ENCODE measurements at places on chromosomes 3 and 15.
A peak's percentile ranks its signal among the peaks of the same experiment; 100 is the strongest.

GRCh38 chr15:68304589-68305337 is 27.2 kb downstream of the FEM1B start:
- H3K4me3 ChIP-seq, result no peak overlapping the region
- no peaks in the 10 kb centered on the region for H3K27me3 ChIP-seq
- H3K36me3 ChIP-seq, result peaks cover 67% of the 10 kb centered on the region
- no peak overlapping the region for H3K27ac ChIP-seq

DNA sequence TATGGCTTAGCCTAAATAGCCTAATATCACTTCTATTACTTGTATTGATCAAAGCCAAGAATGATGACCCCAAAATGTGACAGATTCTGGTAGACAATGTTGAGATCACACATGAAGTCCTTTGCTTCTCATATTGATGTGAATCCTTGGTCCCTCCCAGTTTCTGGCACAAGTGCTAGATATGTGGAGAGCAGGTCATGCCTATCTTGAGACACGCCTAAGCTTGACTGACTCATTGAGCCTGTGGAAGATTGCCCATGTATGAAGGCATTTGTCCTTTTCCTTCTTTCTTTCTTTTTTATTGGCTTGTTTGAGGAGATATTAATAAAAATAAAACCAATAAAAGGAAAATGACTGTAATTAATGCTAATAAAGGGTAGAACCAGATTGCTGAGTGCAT is 54.0 kb upstream of the TMEM108 start:
- no peak for DNase-seq
- no peaks in the 10 kb centered on the region for H3K4me1 ChIP-seq
- H3K4me3 ChIP-seq, result no peak overlapping the region
- no peak overlapping the region for H3K27ac ChIP-seq
- no peaks in the 10 kb centered on the region for H3K27me3 ChIP-seq

- H3K27me3 ChIP-seq, result no peaks in the 10 kb centered on the region
- no peak overlapping the region for H3K4me3 ChIP-seq
- peaks cover 3% of the 10 kb centered on the region for H3K4me1 ChIP-seq
- H3K27ac ChIP-seq, result no peak overlapping the region
- peaks cover 30% of the 10 kb centered on the region for H3K36me3 ChIP-seq
Observed at GRCh38 chr3:31576521-31576920, 43.8 kb downstream of the STT3B start.

DNA sequence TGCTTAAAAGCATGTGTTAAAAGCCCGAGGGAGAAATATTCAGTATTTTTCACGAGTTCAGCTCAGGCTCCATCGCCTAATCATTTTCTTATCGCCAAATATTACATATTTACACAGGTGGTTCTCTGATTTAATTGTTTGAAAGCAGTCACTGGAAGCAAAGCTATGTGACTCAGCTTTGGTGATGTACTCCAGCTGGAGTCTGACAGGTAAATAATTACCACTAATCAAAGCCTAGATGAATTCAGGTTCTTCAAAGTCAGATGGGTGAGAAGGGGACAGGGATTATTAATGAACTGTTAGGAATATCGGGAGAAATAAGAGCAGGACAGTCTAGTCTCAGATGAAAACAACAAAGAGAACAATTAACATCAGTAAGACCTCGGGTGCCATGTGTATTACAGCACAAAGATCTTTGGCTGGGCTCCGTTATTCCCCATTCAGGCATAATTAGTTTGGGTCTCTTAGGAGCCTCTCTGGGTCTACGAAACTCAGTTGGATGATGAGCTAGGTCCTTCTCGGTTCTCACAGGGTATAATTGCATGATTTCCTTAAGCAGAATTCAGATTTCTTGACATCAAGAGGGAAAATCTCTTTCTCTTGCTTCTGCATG is 331.7 kb upstream of the ADAMTS9 start:
- peaks cover 1% of the 10 kb centered on the region for H3K4me1 ChIP-seq
- H3K27ac ChIP-seq, result no peak overlapping the region
- H3K36me3 ChIP-seq, result no peaks in the 10 kb centered on the region
- H3K27me3 ChIP-seq, result no peaks in the 10 kb centered on the region
- H3K4me3 ChIP-seq, result no peak overlapping the region
- no peak for DNase-seq

DNA sequence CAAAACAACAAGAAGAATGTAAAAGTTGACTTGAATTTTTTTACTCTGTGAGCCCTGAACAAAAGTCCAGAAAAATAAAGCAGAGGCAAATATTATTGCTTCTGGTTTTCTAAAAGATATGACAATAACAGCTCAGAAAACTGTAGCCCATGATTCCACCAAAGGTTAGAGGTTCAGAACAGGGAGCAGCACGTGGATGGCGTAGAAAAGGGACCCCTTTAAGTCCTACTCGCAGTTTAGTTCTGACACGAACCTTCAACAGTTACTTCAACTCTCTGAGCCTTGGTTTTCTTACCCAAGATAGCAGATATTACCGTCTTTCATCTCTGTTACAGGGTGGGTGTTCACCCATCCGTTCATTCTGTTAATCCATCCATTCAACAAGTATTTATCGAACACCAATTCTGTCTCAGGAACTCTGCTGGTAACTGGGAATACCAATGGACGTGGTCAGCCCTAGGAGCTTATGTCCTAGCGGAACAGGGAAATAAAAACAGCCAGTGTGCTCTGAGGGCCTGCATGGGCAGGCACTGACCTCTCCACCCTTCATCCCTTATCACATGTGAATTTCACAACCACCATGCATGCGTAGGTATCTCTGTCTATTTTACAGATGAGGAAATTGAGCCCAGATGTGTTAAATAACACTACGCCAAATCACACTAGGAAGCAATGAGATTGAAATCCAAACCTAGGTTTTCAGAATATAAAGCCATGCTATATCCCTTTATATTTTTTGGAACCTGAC is 274.2 kb upstream of the ICE2 start:
- no peak overlapping the region for H3K27ac ChIP-seq
- H3K27me3 ChIP-seq, result no peaks in the 10 kb centered on the region
- peak overlapping the region; percentile 57 for H3K4me3 ChIP-seq
- no peaks in the 10 kb centered on the region for H3K36me3 ChIP-seq

DNA sequence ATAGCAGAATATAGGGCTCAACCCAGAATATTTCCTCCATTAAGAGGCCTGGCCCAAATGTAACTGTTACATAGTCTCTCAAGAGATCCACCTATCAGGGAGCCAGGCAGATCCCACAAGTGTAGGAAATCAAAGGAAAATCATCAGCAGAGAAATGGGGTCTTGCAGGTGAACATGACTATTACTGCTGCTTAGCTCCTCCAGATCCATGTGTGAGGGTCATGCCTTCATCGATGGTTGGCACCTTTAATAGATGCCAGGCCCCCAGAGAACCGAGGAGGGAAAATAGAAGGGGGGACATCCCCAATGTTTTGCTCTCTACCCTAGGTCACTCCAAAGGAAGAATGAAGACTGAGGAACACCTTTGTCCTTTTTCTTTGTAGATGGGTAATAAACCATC is 1029.9 kb upstream of the CADM2 start:
- no peak overlapping the region for H3K4me3 ChIP-seq
- no peaks in the 10 kb centered on the region for H3K4me1 ChIP-seq
- H3K27ac ChIP-seq, result no peak overlapping the region
- no peaks in the 10 kb centered on the region for H3K36me3 ChIP-seq
- H3K27me3 ChIP-seq, result no peaks in the 10 kb centered on the region

DNA sequence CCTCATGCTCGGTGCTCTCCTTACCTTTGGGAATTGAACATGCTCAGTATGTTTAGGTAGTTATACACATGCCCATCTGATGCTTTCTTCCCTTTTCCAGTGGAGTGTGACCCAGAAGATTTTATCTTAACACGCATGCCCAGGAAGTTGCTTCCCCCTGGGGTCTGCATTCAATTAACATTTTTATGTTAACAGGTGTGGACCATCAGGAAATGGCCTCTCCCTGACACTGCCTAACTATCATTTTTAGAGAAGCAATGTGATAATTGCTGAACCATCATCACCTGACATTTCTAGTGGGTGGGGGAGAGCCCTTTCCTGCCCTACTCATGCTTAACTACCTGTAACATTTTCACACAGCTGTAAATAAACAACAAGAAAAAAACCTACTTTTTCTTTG is 55.1 kb upstream of the TGFBR2 start:
- no peaks in the 10 kb centered on the region for H3K36me3 ChIP-seq
- no peak overlapping the region for H3K4me3 ChIP-seq
- no peak for DNase-seq
- H3K27ac ChIP-seq, result no peak overlapping the region
- peaks cover 2% of the 10 kb centered on the region for H3K4me1 ChIP-seq

DNA sequence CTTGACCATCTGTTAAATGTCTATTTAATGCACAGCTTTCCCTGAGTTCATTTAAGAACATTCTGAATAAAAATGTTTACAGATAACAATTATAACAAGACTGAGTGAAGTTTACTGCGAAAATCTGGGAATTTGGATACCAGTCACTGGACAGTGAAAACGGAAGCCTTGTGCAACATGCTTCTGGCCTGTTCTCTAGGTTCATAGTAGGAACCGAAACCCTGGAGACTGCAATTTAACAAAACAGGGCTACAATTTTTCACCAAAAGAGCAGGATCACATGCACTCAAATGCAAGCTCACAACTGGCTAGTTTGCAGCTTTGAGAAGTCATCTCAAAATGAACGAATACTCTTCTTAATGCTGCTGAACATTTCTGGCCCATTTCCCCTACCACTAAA is 435.9 kb downstream of the NR2F2 start:
- H3K27me3 ChIP-seq, result no peaks in the 10 kb centered on the region
- H3K4me1 ChIP-seq, result no peaks in the 10 kb centered on the region
- H3K36me3 ChIP-seq, result no peaks in the 10 kb centered on the region
- H3K27ac ChIP-seq, result no peak overlapping the region
- no peak for DNase-seq

DNA sequence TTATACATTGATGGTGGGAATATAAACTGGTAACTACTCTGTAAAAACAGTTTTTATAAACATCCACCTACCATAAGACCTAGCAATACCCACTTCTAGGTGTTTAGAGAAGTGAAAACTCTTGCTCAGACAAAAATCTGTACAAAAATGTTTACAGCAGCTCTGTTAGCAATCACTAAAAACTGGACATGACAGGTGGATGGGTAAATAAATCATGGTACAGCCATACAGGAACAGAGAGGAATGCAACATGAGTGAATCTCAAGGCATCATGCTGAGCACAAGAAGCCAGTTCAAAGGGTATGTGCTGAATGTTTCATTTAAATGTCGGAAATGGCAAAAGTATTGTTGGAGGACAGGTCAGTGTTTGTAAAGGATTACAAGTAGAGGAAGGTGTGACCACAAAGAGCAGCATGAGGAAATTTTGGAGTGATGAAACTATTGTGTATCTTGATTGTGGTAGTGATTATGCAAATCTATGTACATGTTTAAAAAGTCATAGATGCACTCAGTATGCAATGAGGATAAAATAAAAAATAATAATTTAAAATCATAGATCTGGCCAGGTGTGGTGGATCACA is 2.8 kb upstream of the RNU5A-1 start:
- no peak overlapping the region for H3K4me3 ChIP-seq
- H3K4me1 ChIP-seq, result peaks cover 3% of the 10 kb centered on the region
- no peaks in the 10 kb centered on the region for H3K27me3 ChIP-seq
- no peak for DNase-seq
- H3K27ac ChIP-seq, result no peak overlapping the region

- H3K4me3 ChIP-seq, result no peak overlapping the region
- peaks cover 72% of the 10 kb centered on the region for H3K36me3 ChIP-seq
Observed at GRCh38 chr3:52529376-52530333, 4.0 kb downstream of the NT5DC2 start.

GRCh38 chr15:73786538-73786937 is 33.4 kb upstream of the INSYN1 start:
- H3K4me1 ChIP-seq, result peaks cover 14% of the 10 kb centered on the region
- no peak for DNase-seq
- no peak overlapping the region for H3K27ac ChIP-seq
- H3K27me3 ChIP-seq, result peaks cover 35% of the 10 kb centered on the region
- H3K4me3 ChIP-seq, result no peak overlapping the region
- H3K36me3 ChIP-seq, result no peaks in the 10 kb centered on the region

DNA sequence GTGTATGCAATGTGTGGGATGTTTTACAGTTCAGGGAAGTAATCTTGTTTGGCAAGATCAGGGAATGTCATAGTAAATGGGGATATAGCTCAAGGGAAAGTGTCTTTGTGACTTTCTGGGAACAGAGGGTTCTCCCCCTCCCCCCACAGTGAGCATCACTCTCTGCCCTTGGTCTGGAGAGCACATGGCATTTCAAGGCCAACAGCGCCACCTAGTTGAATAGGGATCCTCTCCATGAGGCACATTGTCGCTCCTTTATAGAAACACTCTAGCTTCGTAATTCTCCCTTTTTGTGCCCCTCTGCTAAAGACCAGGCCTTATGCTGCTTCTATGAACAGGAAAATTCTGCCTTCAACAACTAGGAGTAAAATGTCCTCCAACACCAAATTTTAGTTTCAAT is 37.1 kb upstream of the ARNT2 start:
- no peaks in the 10 kb centered on the region for H3K36me3 ChIP-seq
- H3K27me3 ChIP-seq, result peaks cover 4% of the 10 kb centered on the region
- DNase-seq, result no peak
- H3K4me1 ChIP-seq, result no peaks in the 10 kb centered on the region
- no peak overlapping the region for H3K4me3 ChIP-seq
- H3K27ac ChIP-seq, result no peak overlapping the region

GRCh38 chr15:98612490-98613110 is 35.7 kb upstream of the IGF1R start:
- no peaks in the 10 kb centered on the region for H3K36me3 ChIP-seq
- H3K4me1 ChIP-seq, result peaks cover 4% of the 10 kb centered on the region
- DNase-seq, result no peak
- no peak overlapping the region for H3K4me3 ChIP-seq
- no peak overlapping the region for H3K27ac ChIP-seq

- no peak overlapping the region for H3K27ac ChIP-seq
- no peaks in the 10 kb centered on the region for H3K4me1 ChIP-seq
- no peak overlapping the region for H3K4me3 ChIP-seq
- H3K27me3 ChIP-seq, result no peaks in the 10 kb centered on the region
Observed at GRCh38 chr15:100780208-100780800, 99.3 kb upstream of the ALDH1A3 start.

DNA sequence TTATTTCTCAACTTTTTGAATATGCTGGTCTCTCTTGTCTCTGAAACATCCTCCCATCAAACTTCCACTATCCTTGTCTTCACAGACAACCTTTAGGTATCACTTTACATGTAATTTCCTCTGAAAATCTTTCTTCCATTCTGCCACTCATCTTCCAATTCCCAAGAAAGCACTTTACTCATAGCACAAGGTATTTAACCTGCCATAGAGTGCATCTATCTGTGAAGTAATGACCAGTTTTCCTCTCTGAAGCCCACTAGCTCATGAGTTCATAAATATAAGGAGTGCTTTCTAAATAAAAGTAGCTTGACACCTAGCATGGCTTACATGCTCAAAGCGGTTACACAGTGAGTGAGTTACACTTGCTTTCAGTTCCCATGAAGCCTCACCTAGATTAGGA is 160.7 kb upstream of the CMC1 start:
- no peaks in the 10 kb centered on the region for H3K27me3 ChIP-seq
- no peaks in the 10 kb centered on the region for H3K4me1 ChIP-seq
- no peak overlapping the region for H3K27ac ChIP-seq
- H3K4me3 ChIP-seq, result no peak overlapping the region
- no peak for DNase-seq
- no peaks in the 10 kb centered on the region for H3K36me3 ChIP-seq

All from mesenchymal stem cell (in vitro differentiated cells and primary cell).